ENCODE measurements at places on chromosomes 5 and 9.

GRCh38 chr5:28254846-28255245, 1216.5 kb upstream of the CDH9 start:
- DNase-seq, result no peak

DNA sequence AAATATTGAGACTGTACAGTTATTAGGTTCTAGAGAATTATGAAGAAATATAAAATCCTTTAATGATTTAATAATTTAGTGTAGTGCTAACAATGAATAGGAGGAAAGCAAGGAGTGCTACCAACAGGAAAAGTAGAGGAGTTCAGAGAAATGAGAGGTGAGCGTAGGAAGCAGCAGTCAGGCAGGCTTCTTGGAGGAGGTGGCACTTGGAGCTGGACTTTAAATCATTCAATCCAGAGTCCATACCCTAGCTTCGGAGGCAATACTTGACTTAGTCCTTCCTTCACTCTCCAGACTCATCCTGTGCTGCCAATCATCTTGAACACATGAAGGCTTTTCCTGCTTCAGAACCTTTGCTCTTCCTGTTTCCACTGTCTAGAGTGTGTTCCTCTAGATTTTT, 254.3 kb downstream of the GRIA1 start:
- no peak for DNase-seq

DNA sequence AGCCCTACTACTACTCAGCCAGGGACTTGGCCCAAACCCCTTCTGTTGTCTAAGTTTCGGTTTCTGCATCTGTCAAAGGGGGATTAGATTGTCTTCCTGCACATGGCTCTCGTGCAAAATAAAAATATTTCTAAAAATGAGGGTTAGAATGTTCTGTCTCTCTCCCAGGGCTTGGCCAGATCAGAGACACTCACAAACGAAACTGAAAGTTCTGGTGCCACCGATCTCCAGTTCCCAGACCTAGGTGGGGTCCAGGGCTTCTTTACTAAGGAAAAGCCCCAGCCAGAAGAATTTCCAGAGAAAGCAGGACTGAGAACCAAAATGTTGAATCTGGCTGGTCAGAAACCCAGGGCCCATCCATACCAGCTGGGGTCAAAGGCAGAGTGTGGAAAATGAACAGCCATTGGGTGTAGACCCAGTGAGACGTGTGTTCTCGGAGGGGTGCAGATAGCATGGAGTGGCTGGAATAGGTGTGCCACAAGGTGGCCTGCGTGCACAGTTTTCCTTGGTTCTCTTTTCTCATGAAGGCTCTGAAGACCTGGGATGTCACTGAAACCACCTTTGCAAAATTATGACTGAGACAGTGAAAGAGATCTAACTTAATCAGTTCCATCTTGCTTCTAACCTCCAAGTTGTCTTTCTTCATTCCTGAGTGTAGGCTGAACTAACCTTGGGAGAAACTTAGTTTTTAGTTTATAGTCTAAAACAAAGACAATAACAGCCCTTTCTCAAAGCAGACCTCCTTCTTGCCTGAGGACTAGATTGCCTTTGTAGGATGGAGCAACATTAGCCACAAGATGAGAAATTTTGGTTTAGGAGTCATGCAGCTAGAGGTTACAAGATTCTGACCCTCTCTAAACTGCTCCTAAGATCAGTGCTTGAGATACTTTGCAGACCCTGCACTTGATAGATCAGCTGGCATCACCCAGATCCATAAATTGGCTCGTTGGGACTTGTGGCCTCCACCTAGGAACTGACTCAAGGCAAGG, 2.3 kb upstream of the SLC23A1 start:
- DNase-seq, result peak; percentile 50

GRCh38 chr9:123090198-123090896, 56.9 kb downstream of the GPR21 start:
- no peak for DNase-seq

DNA sequence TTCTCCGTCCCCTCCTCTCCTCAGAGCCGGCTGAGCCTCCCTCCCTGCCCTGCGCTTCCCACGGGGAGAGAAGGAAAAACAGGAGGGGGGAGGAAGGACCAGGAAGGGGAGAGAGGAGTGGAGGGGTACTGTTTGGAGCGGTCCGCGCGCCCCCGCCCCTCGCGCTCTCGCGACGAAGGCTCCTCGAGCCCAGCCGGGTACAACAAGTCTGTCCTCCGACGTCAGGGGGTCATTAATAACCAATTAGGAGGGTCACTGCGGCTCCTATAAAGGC, 480 bp upstream of the PRDM12 start:
- no peak for DNase-seq
